Hypothalamus (tissue), 51 donors: ENCODE measurements at places on chromosomes 5 and 9.

GRCh38 chr9:69071059-69071458 is 35.5 kb downstream of the FXN start:
- no peak for DNase-seq

- DNase-seq = no peak
Observed at GRCh38 chr5:141618030-141618803, 583 bp downstream of the DIAPH1 start.

DNA sequence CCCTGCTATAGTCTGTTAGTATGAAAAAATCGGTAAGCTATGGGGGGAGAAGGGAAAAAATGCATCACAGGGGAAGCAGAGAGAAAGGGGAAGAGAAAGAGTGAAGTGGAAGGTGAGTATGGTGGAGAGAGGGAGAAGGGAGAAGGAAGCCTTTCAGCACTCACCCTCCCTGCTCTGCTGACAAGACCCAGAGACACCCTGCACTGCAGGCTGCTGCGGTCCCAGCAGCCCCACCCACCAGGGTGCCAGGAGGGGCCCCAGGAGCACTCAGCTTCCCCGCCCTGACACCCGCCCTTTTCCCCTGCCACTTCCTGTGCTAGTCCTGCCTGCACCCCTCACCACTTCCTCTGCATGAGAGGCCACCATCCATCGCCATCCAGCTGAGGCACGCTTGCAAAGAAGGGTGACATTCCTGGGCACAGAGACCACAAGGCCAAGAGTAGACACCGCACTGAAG is 12.7 kb downstream of the STK10 start:
- DNase-seq = no peak

DNA sequence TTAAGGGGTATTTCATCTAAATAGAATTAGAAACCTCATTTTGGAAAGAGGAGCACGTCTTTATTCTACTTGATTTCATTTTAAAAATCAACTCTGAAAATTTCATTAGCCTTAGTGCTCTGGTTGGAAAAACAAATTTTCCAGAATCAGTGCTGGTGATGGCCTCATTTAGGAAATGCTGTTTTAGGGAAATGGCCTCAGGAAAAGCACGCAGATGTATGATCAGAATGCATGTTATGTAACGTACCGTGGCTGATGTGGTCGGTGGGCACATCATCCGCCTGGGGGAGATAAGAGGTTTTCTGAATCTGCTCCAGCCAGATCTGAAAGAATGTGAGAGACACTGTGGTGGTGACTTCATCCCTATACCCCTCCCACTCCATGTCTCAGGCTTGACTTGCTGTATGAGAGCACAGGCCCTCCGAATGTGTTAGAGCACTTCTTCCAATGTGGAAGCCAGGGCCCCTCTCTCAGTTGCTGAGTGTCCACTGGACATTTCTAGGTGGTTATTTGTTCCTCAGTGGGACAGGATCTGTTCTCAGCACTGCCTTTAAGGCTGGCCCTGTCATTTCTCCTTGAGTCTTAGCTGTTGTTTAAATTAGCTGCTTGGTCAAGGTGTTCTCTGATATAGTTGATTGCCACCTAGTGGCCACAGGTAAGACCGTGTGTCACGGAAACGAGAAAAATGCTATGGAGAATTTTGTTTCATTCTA is 96.5 kb downstream of the ARHGAP26 start:
- DNase-seq = no peak

- no peak for DNase-seq
Observed at GRCh38 chr9:37187292-37187691, 66.9 kb downstream of the ZCCHC7 start.

DNA sequence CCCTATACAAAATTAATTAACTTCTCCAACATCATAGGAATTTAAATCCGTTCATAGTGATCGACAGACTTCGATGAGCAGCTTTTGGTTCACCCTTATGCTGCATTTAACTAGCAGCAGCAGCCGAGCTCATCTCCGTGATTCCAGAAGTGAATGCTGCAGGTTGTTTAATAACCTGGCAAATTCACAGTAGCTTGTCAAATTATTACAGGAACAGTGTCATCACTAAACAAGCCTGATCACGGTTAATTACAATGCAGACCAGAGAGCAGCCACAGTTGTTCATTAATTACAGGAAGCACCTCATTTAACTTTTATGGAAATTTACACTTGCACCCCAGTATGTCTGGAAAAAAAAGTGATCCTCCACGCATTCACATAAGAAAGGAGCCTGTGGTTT is 188.2 kb downstream of the BNC2 start:
- no peak for DNase-seq

- DNase-seq = no peak
Observed at GRCh38 chr9:133237035-133237731, 28.1 kb upstream of the OBP2B start.

- no peak for DNase-seq
Observed at GRCh38 chr5:174291162-174291561, 245.7 kb downstream of the NSG2 start.

- no peak for DNase-seq
Observed at GRCh38 chr5:8299716-8300115, 430.8 kb downstream of the MTRR start.

- no peak for DNase-seq
Observed at GRCh38 chr5:180313677-180314505, 22.0 kb upstream of the MAPK9 start.
